Activated CD8-positive, alpha-beta T cell treated with anti-CD3 and anti-CD28 coated beads, Interleukin-2, amount 10 ng/mL, durations not matched to agents 7 days and 5 days (primary cell): ENCODE measurements at places on chromosomes 11 and 22. TPM values are rescaled to one million over a fixed set of nuclear protein-coding genes. Genes with fewer than 3 reads are reported as not detected.

The RRM1 gene
- total RNA-seq = 183 TPM

The MICALL1 gene
- 21.3 TPM for total RNA-seq

The CALCA gene
- not detected for total RNA-seq

The CCDC116 gene
- total RNA-seq = 1.6 TPM

The NXPE4 gene
- total RNA-seq = not detected

The ZNF215 gene
- 1.6 TPM for total RNA-seq
